ENCODE measurements at places on chromosomes 6 and 20.

GRCh38 chr20:46787991-46788762 is 78.7 kb downstream of the SLC2A10 start:
- no peak for DNase-seq

- DNase-seq, result no peak
Observed at GRCh38 chr6:131652472-131652871, 15.4 kb downstream of the ENPP3 start.

GRCh38 chr6:51684603-51685002 is 402.8 kb downstream of the PKHD1 start:
- no peak for DNase-seq

- no peak for DNase-seq
Observed at GRCh38 chr6:103153016-103153415, 1706.7 kb downstream of the HACE1 start.

GRCh38 chr20:21820688-21821087 is 115.2 kb downstream of the PAX1 start:
- DNase-seq, result no peak

GRCh38 chr20:49616154-49617007 is 48.4 kb upstream of the PTGIS start:
- DNase-seq, result no peak

DNA sequence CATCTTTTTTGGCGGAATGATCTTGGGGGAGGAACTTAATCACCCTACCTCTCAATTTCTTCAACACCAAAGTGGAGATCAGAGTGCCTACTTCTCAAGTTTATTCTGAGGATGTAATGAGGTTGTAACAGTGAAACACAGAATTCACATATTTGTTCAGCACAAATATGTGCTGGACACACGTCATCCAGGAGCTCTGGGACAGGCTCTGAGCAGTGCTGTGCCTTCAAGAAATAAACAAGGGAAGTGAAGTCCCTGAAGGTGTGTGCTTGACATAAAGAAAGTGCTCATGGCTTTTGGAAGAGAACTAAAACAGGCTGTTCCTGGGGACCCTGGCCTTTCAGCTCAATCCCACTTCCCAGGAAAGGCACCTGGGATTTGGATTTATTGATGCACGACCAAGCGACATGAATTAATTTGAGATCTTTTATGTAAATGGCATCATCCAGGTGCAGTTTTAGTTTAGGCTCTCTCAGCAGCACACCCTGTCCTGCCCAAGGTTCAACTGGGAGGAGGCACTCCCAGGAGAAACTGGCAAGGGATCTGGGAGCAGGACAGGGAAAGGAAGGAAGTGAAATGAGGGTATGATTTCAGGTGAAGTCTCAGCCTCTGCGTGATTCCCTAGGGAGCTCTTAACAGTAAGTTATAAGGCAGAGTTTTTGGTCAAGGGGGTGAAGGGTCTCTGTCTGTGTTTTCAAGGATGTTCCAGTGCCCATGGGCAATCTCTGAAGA is 211.0 kb downstream of the FOXA2 start:
- no peak for DNase-seq

DNA sequence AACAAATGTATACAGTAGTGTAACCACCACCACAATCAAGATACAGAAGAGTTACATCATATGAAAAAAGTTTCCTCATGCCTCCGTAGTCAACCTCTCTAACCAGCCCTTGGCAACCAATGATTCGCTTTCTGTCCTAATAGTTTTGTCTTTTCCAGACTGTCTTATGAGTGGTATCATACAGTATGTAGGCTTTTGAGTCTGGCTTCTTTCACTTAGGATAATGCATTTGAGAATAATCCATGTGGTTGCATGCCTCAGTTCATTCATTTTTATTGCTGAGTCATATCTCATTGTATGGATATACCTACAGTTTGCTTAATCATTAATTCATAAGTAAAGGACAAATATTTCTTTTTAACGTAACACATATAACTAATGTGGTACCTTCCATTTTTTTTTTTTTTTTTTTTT is 86.4 kb upstream of the RIPOR2 start:
- DNase-seq, result no peak

DNA sequence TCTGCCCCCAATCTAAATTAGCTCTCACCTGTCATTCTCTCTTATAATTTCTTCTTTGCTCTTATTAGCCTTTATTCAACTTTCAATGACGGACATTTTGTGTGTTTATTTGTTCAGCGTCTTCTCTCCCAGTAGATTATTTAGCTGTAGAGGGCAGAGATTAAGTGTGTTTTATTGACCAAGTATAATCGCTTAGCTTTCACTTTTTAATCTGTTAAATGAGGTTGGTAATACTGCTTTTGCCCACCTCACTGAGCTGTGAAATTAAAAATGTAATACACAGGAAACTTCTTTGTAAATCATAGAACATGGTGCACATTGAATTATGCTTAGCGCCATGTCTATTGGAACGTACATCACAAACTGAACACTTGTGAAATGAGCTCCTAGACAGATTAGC is 3.5 kb upstream of the CCN6 start:
- DNase-seq, result no peak

DNA sequence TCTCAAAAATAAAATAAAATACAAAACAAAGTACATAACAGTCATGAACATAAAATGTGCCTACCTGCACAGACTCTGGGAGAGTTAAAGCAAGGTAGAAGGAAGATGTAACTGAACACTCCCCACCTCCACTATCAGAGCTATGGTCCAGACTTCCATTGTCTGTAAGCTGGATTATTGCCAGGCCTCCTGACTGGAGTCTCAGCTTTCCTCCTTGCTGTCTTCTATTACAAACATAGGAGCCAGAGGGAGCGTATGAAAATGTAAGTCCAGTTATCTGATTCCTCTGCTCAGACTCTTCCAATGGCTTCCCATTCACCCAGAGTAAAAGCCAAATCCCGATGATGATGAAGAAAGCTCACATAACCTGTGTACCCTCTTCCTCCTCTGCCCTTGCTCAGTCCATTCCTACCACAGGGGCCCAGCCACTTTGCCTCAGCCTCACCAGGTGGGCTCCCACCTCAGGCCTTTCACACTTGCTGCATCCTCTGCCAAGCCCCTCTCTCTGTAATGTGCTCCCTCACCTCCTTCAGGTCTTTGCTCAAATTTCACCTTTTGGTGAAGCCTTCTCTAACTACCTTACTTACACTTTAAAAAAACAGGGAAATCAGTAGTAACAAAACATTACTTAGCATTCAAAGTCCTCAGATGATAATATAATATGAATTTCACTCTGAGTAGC is 194.1 kb downstream of the RIMS1 start:
- no peak for DNase-seq

GRCh38 chr6:69146385-69146784 is 511.3 kb downstream of the ADGRB3 start:
- no peak for DNase-seq

DNA sequence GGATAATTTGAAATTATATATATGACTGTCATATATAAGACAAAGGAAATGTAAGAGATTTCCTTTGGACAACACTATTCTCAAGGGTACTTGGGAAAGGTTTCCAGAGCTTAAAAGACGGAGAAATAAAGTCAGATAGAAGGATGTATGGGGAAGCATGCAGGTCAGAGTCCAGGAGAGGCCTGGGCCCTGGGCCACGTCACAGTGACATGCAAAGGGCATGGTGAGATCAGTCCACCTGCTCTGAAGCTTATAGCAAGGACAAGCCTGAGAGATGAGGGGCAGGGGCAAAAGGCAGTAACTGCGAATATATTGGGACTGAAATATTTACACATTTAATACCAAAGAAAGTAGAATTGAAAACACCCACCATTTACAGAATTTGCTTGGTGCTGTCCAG is 24.6 kb upstream of the GMDS start:
- no peak for DNase-seq

GRCh38 chr6:45045253-45045601 is 282.9 kb upstream of the RUNX2 start:
- DNase-seq, result no peak

GRCh38 chr6:7671076-7671475 is 54.8 kb upstream of the BMP6 start:
- no peak for DNase-seq

GRCh38 chr6:13872681-13873080 is 52.1 kb upstream of the RNF182 start:
- no peak for DNase-seq

GRCh38 chr6:111689946-111690345 is 84.3 kb upstream of the TRAF3IP2 start:
- DNase-seq, result no peak

- no peak for DNase-seq
Observed at GRCh38 chr6:21142741-21143140, 450.8 kb upstream of the SOX4 start.

DNA sequence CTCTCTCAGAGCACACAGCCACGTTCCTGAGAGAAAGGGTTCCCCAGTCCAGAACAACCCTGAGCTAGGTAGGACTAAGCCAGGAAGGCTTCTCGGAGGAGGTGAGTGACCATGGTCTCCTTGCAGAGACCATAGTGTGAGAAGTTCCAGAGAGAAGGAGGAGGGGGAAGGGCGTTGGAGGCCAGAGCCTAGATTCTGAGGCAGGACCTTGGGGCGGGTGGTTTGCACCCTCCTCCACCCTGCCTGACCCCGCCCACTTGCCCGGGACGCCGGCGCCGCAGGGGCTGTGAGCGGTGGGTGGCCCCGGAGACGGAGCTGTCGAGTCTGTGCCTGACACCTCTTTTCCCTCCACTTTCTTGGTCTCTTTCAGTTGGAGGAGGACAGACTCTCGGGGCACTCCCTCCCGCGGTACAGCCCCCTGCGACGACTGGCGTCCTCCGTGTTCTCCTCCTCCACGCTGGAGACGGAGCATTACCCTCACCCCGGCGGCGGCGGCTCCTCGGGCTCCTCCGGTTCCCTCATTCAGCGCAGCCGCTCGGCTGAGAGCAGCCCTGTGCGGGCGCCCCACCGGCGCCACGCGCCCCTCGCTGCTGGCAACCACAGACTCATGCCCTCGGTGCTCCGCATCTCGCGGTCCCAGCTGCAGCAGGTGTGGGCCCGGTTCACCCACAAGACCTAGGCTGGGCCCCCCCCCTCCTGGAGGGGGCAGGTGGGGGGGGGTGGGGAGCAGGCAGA is 26.2 kb downstream of the TTBK1 start:
- DNase-seq, result no peak

GRCh38 chr6:26576407-26576843 is 20.3 kb upstream of the ABT1 start:
- DNase-seq, result no peak

GRCh38 chr6:31170600-31170881 is at the start of gene POU5F1:
Gene POU5F1 (minus strand): TSS chr6:31170682. CDS start chr6:31170620, 62 bp downstream.
- no peak for DNase-seq

- DNase-seq, result peak; percentile 46
Observed at GRCh38 chr20:59149678-59150504, 13.7 kb upstream of the ZNF831 start.

- no peak for DNase-seq
Observed at GRCh38 chr20:16709017-16709416, 20.8 kb upstream of the SNRPB2 start.

GRCh38 chr20:43472671-43473380 is 15.1 kb downstream of the SRSF6 start:
- DNase-seq, result no peak

DNA sequence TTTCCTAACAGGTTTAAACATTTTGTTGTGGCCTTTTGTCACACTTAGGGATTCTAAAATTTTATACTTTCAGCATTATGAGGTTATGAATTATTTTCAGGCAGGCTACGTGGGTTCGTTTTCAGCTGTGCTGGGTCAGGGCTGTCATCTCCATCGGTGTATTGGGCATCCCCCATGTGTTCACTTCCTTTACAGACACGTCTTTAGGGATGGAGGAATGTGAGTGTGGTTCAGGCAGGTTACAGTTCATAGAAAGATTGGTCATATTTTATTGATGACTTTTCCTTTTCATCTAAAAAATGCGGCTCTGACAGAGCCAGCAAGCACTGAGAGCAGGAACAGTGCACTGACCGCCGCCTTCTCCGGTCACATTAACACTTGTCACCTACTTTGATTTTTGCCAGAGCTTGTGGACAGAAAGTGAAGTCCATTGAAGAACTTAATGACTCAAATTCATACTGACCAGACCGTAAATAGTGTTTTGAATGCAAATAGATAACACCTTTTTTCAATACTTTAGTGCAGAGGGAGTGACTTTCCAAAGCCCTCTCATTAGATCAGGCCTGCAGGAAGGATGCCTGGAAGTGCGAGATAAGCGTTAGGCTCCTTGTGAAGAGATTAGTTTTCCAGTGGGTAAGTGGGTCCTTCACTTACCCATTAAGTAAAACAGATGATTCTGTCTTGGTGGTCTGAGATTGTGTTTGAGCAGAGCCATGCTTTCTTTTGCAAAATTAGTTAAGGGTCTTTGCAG is 113.1 kb downstream of the TIAM2 start:
- DNase-seq, result no peak

- DNase-seq, result peak; percentile 53
Observed at GRCh38 chr6:167826896-167827582, at the start of gene AFDN. Gene AFDN (plus strand): TSS chr6:167826911. CDS start chr6:167827133, 222 bp downstream.

- DNase-seq, result no peak
Observed at GRCh38 chr20:45818239-45818638, 5.8 kb downstream of the UBE2C start.

Data from right hindlimb (tissue), 1 donor.